NCI-H2081 treated with DMSO at 0.1 percent for 48 hours (cell line): ENCODE measurements at places on chromosomes 2 and 18.

- no peak for DNase-seq
These were observed 155.1 kb upstream of the RASGRP3 start for GRCh38 chr2:33321236-33321771.

DNA sequence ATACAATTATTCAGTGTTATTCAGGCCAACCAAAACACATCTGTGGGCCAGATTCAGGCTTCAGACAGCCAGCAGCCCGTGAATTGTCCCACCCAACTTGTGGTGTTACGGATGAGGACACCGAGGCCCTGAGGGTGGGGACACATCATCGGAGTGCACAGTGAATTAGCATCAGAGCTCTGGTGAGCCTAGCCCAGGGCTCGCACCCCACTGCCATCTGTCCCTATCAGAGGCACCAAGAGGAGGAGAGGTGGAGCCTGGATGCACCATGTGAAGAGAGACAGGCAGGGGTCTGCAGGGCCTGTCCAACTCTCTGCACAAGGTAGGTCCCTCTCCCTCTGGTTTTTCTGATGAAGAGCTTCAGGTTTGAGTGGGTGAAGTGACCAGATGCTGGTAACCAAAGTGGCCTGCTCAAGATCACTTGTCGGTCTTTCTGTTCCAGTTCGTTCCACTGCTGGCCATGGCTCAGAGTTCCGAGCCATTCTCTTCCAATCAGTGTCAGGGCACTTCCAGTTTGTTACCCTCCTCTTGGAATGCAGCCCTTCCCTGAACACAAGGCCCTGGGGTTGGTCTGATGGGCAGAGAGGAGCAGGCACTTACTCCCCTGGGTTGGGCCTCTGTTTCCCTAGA lies 14.8 kb upstream of the GLI2 start:
- DNase-seq, result no peak

DNA sequence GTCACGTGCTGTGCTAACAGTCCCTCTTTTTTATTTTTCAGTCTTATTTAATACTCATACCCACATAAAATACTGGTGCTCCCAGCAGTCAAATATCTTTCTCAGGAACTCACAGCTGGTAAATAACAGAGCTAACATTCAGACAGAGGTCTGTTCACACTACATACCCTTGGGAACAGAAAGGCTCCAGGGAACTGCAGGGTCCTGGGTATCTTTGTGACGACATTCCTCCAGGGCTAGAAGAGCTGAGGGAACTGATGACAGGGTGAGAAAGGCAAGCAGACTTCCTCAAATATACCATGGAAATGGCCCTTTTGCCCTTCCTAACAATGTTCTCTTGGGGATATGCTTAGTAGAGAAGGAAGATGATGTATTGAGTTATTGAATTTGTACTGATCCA lies 19.3 kb downstream of the PDE6D start:
- DNase-seq, result no peak

DNA sequence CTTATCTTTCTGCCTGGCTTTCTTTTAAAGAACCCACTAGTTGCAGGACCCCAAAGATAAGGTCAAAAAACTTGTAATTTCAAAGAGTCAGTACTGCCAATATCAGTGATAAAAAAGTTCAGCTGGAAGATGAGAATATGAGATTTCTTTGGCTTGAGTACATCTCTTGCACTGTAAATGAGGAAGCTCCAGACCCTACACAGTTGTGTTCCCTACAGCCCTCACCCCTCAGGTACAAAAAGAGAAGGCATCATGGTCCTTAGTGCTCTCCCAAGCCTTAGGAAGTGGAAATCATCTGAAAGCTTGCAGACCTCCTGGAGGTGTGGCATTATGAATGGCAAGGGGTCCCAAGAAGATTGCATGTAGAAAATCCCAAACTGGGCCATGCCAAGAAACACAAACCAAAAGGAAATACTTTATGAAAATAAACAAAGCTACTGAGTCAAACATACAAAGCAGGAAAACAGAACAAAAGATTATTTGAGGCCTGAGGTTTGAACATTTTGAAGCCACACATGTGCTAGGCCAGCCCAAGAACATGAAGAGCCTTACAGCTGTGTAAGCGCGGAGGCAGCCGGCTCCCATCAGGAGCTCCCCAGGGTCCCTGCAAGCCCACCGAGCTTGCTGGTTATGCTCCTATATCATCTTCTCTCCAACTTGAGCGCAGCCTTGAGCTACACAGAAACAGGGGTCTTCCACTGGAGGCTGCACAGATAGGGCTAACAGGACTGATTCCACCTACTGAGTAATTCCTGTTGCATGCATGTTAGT lies 217.0 kb downstream of the OSR1 start:
- no peak for DNase-seq

- DNase-seq, result no peak
These were observed 2.1 kb downstream of the PDIA6 start for GRCh38 chr2:10810202-10811161.

GRCh38 chr2:10844097-10844496 lies 31.5 kb upstream of the PDIA6 start:
- DNase-seq, result no peak

GRCh38 chr2:85390941-85391669 lies 19.1 kb downstream of the CAPG start:
- DNase-seq, result no peak

- DNase-seq, result no peak
These were observed 78.1 kb downstream of the CIB4 start for GRCh38 chr2:26562811-26563645.

GRCh38 chr2:240233885-240234502 lies 93.5 kb upstream of the OTOS start:
- no peak for DNase-seq

- DNase-seq, result no peak
These were observed 87.0 kb downstream of the CERS6 start for GRCh38 chr2:168543037-168543436.

GRCh38 chr2:128362889-128363228 lies 44.2 kb upstream of the HS6ST1 start:
- no peak for DNase-seq

DNA sequence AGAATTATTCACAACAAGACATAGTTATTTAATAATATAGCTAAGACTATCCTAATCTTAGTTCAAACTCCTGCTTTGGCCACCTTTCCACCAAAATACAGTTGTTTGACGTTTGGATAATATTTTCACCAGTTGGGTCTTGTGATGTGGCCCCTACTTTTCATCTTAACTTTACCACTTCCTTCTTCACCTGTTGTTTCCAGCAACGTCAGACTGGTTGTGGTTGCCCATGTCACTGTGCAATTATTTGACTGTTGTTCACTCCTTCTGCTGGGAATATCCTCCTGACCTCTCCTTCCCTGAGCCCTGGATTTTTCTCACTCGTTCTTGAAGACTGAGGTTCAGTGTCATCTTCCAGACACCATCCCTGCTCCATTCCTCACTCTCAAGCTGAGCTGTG lies 132.2 kb upstream of the RASGRP3 start:
- no peak for DNase-seq

GRCh38 chr2:201257956-201258665 lies 2.2 kb upstream of the CASP8 start:
- no peak for DNase-seq

GRCh38 chr2:201517094-201517493 lies 65.6 kb downstream of the STRADB start:
- DNase-seq, result no peak

DNA sequence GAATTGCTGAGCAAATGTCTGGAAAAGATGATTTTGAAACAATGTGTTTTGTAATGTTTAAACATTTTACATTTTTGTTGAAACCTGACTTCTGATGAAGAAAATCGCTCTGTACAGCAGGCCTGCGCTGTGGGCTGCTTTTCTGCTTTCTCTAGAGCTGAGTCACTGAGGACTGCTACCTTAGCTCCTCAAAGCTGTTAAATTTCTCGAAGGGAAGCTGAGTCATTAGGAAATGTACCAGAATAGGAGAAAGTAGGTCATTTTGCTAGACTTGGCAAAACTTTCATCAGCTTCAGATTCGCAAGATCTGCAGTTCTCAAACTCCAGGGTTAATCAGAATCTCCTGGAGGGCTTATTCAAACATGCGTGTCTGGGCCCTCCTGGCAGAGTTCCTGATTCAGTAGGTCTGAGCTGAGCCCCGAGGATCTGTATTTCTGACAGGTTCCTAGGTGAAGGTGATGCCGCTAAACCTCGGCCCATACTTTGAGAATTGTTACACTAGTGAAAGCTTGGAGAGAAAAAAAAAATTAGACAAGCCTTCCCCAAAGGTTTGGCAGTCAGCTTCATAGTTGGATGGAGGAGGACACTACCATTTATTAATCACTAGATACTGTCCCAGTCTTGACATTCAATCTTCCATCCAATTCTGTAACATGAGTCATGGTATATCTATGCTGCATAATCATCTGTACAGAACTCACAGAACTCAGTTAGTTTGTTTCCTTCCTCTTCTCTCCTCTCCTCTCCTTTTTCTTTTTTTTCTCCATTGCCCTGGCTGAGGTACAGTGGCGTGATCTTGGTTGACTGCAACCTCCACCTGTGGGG lies 297.6 kb downstream of the PARD3B start:
- no peak for DNase-seq

DNA sequence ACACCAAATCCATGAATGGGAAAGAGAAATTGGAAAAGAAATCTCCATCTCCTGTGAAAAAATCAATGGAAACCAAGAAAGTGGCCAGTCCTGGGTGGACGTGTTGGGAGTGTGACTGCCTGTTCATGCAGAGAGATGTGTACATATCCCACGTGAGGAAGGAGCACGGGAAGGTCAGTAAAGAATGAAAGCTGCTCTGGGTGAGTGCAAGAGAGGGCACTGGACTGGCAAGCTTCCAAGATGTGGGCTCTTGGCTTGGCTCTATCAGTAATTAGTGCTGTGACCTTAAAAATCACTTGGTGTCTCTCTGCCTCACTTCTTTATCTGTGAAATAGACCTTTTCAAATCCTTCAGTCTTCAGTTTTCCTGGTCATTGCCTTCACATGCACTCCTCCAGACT lies 89.0 kb downstream of the ZNF532 start:
- DNase-seq, result no peak

GRCh38 chr18:80033181-80034067 lies 810 bp upstream of the RBFA start:
- DNase-seq, result peak; percentile 87

DNA sequence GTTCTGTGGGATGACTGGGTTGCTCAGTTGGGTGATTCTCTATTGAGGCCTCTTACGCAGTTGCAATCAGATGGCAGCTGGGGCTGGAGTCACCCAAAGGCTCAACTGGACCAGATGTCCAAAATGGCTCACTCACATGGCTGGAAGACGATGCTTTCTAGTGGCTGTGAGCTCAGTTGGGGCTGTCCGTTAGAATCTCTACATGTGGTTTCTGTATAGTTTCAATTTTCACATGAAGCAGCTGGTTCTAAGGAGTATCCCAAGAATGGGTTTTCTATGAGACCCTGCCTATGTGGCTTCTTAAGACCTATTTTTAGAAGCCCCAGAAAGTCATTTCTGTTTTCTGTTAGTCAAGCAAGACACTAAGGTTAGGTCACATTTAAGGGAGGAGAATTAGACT lies 4.4 kb downstream of the XRCC5 start:
- no peak for DNase-seq

DNA sequence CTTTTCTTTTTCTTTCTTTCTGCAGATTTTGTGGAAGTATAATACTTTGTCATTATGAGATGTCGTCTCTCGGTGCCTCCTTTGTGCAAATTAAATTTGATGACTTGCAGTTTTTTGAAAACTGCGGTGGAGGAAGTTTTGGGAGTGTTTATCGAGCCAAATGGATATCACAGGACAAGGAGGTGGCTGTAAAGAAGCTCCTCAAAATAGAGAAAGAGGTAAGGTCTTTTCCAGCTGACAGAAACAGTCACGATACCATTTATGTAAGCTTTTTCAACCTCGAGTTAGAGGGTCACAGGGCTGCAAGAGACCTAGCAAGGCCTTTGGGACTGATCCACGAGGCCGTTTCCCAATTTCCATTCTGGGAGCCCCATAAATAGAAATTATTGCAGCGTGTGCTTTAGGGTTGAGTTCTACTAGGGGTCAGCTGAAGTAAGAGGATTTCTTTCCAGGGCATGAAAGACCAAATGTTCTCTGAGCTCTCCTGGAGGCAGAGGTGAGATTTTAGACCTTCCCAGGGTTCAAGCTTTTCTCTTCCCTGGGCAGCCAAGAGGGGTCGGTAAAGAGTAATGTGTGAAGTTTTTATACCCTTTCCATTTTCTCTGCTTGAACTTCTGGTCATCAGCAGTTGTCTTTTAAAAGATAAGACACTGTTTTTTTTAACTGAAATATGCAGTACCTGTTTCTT lies 15.5 kb downstream of the MAP3K20 start:
- no peak for DNase-seq

GRCh38 chr18:61676773-61677434 lies 215.9 kb downstream of the RNF152 start:
- no peak for DNase-seq

DNA sequence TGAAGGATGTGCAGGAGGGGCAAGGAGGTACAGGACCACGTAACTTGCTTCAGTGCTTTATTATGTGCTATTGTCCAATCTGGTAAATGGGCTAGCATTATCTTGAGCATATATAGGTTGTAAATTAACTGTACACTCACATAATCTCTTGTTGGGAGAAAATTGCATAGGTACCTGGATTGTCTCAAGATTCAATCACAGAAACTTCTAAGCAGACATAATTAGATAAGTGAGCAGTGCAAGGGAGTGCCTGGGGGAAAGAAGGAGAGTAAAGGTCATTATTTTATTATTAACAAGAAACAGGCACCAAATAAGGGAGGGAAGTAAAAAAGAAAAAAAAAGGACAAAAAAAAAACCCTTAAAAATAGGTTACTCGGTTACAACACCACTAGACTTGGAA lies 186.2 kb downstream of the MBD5 start:
- no peak for DNase-seq

GRCh38 chr18:74197705-74198341 lies 49.5 kb downstream of the TIMM21 start:
- no peak for DNase-seq

DNA sequence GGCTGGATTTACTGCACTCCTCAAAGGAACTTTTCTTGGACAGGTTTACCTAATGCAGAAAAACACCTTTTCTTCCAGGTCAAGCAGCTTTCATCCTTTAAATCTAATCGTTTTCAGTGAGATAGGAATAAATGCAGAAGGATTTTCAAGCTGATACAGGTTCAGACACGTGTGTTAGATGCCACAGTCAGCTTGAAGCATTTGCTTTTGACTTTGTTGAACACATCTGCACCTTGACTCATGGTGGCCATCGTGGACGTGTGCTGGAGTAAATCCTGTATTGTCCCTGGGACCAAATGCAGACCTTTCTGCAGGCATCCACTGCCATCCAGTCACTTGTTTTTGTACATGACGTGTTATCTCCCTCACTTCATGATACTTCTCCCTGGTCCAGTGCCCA lies 61.9 kb downstream of the KLHL29 start:
- no peak for DNase-seq

DNA sequence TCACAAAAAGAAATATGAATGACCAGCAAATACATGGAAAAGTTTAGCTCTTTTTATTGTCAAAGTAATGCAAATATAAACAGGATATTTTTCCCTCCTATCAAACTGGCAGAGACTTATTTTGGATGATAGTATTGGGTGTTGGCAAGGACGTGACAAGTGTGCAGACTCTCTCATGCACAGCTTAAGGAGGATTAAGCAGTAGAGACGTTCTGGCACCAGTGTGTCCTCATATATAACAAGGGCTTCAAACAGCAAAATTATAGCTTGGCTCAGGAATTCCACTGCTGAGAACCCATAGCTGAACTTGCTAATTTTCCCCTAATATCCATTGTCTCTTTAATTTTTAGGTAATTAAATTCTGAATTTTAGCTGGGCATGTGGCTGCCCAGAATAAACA lies 114.4 kb downstream of the FAM124B start:
- no peak for DNase-seq

GRCh38 chr2:10413503-10413902 lies 34.6 kb downstream of the ODC1 start:
- no peak for DNase-seq
